NCI-H2029 (cell line): ENCODE measurements at places on chromosomes 2 and 18.

DNA sequence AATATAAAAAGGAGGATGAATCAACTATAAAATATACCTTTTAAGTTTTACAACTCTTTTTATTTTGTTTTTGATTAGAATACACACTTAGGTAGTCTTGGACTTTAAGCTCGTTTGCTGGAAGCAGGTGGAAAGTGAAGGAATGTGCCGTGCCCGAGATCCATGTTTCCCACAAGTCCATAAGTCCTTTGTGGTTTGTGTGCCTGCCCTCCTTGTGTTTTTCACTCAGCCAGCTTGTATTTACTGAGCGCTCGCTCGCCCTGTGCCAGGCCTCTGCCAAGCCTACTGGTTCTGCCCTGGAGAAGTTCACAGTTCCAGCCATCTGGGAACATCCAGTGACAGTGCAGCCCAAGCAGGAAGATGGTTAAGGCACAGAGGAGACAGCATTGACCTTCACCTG is 142.6 kb downstream of the MGAT5 start:
- no peak for DNase-seq

DNA sequence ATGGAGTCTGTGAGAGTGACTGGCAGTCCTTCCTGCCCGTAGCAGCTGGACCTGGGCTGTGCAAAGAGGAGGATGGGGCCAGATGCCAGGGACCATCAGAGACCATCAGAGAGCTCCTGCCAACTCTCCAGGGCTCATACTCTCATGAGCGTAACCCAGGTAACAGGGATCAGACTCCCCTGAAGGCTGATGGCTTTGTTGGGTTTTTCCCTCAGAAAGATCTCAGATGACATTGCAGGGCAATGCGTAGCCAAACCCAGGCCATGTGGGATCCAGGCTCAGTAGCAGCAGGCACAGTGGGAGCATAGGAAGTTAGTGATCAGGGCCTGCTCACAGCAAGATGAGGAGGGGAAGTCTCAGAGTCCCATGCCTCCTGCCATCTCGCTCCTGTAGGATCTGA is 218.0 kb downstream of the LOXHD1 start:
- no peak for DNase-seq

- no peak for DNase-seq
These were observed 108.5 kb downstream of the TMEM18 start for GRCh38 chr2:568639-569235.

DNA sequence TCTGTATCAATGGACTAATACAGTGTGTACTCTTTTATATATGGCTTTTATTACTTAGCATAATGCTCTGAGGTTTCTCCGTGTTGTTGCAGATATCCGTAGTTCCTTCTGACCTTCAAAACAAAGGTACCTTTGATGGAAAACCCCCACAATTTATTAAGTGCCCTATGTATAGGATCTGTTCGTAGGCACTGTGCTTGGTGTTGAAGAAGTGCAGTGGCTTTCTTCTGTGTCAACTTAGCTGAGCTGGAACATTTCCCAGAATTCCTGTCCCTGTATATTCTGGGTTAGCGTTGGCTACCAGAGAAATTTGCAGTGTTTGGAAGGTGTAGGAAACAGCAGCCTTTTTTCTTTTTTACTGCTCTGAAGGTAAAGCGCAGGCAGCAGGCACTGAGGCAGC is 56.3 kb upstream of the MSH2 start:
- DNase-seq = no peak

GRCh38 chr2:118012778-118013177 is 1.1 kb downstream of the CCDC93 start:
- no peak for DNase-seq
